Endothelial cell of umbilical vein (primary cell): ENCODE measurements at places on chromosomes 12 and 14. TPM values are rescaled to one million over a fixed set of nuclear protein-coding genes. Genes with fewer than 3 reads are reported as not detected.

Gene GALNT6
- 38.3 and 39.2 TPM in 2 replicates for total RNA-seq

Gene GYS2
- not detected in 2 replicates for total RNA-seq

Gene RTL1
- not detected in 2 replicates for total RNA-seq

Gene BDKRB2
- total RNA-seq, result 0.39 and 0.77 TPM in 2 replicates

Gene CATSPERB
- not detected in 2 replicates for total RNA-seq

Gene GLS2
- 0.33 TPM in 1 of 2 replicates, not detected in the other for total RNA-seq

Gene CLEC6A
- not detected in 2 replicates for total RNA-seq

Gene TPPP2
- total RNA-seq, result not detected in 2 replicates

Gene ST8SIA1
- not detected in 2 replicates for total RNA-seq

Gene KCNJ8
- total RNA-seq, result not detected in 2 replicates

Gene SCNN1A
- total RNA-seq, result 0.18 TPM in 1 of 2 replicates, not detected in the other

Gene RDH12
- total RNA-seq, result not detected in 2 replicates

Gene NGB
- total RNA-seq, result not detected in 2 replicates

Gene SLC6A13
- not detected in 2 replicates for total RNA-seq

Gene ALDH2
- 71.4 and 86.5 TPM in 2 replicates for total RNA-seq

Gene DIP2B
- total RNA-seq, result 27.7 and 28.0 TPM in 2 replicates

Gene PGF
- total RNA-seq, result 206 and 254 TPM in 2 replicates

Gene KLRC2
- not detected in 2 replicates for total RNA-seq

Gene HOXC12
- not detected in 2 replicates for total RNA-seq

Gene ZBTB42
- 3.8 and 4.0 TPM in 2 replicates for total RNA-seq

Gene UBR7
- total RNA-seq, result 22.2 and 24.1 TPM in 2 replicates

Gene KCNH5
- total RNA-seq, result not detected in 2 replicates

Gene POC1B
- total RNA-seq, result 18.2 and 22.9 TPM in 2 replicates

Gene ANKRD33
- total RNA-seq, result 0.95 and 1.2 TPM in 2 replicates

Gene AVPR1A
- total RNA-seq, result not detected in 2 replicates

Gene NKX2-1
- not detected in 2 replicates for total RNA-seq
